NCI-H446 (cell line): ENCODE measurements at places on chromosomes 12 and 14.

GRCh38 chr12:5171701-5172100 is 128.0 kb downstream of the KCNA5 start:
- peak; percentile 67 for DNase-seq

DNA sequence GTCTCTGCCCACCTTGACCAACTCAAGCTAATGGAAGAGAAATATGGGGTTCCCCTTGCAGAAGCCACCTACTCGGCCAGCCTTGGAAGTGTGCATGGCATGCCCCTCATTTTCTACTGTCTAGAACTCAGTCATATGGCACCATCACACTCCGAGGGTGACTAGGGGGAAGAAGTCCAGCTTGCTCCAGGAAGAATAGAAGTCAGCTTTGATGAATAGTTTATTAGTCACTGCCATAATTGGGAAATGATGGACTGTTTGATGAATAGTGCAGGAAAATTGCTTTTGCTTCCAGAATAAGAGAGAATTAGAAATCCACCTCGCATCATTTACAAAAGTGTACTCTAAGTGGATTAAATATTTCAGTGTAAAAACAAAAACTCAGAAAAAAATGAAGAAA is 1030.6 kb downstream of the VRK1 start:
- DNase-seq = no peak

DNA sequence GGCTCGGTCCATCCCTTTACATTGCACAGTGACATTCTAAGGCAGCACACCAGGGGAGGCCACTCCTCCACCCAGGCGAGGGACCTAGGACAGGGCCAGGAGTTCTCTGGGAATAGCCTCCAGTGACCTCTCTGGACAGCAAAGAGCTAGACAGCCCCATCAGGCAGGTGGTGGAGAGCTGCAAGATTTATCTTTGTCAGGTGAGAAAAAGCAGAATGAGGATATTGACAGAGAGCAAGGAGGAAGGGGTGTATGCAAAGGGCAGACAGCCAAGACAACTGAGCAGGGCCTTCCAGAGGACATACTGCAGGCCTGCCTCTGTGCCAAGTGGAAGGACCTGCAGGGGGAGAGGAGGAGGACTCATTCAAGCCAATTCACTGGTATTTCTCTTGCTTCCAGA is 112.4 kb upstream of the MAX start:
- no peak for DNase-seq

DNA sequence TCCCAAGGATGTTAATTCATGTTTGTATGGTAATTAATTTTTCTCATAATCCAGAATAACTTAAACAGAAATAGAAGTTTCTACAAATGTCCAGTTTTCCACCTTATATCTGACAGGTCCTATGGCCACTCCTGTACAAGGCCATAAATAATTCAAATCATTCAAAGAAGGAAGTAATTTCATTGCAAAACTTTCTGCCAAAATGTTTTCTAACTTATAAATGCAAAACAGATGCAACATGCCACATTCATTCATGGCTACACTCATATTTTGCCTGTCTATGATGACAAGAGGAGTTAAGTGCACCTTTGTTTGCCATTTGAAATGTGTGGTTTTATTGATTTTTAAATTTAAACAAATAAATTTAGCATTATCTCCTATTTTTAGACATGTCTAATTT is 34.4 kb downstream of the ITPR2 start:
- DNase-seq = no peak

DNA sequence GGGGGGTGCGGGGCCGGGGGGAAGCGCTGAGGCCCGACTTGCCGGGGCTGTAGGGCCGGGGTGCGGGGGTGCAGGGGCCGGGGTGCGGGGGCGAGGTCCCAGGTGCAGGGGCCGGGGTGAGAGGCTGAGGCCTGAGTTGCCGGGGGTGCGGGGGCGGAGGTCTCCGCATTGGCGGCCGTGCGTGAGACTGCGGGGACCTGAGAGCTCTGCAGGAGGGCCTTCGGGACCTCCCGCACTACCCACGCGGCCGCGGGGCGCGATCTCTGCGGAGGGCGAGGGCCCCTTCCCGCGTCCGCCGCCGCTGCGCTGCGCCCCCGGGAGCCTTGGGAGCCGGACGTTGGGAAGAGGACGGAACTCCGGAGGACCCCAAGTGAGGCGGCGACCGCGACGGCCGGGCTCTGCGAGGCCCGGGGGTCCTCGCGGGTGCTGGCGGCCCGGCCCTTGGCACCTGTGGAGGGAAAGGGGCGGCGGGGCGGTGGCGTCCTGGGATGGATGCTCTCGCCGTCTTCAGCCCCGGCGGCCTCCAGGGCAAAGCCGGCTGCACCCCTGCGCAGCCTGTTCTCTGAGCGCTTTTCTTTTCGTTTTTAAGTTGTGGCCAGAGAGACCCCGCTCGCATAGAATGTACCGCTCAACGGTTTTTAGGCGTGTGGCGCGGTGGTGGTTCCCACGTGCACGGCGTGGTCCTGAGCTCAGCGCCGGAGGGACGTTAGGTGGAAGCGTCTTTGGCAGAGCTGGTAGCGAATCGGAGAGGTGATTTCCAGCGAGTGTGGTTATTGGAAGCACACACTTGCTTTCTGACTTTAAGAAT is 1.3 kb downstream of the PIWIL1 start:
- DNase-seq = no peak

GRCh38 chr12:29980304-29980703 is 196.6 kb upstream of the TMTC1 start:
- DNase-seq = no peak

DNA sequence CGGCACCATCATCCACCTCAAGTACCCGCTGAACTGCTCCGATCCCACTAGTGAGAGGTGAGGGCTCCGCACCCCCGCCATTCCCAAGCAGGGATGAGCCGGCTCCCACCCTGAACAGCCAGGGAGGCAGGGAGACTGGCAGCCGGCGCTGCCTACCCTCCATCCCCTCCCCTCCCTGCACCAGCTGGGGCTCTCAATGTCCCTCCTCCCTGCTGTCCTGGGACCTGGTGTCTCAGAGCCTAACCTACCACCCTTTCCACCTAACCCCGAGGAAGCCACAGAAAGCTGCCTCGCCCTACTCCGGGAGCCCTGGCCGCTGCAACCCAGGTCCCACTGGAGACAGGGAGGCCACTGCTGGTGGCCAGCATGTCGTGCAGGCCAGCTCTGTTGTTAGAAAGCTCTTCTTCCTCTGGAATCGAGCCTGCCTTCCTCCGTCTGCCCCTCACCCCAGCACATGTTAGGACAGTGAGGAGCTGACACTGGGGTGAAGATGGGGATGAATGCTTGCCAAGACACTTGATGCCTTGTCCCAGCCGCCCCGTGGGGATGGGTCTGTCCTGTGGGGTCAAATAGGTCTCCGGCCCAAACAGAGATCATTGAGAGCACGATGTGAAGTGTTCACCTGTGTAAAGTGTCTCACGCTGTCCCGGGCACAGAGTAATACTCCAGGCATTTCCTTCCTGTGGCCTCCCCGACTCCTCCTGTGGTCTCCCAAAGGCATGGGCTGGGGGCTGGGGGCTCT is 1.1 kb downstream of the PTPN6 start:
- DNase-seq = no peak

GRCh38 chr12:7130701-7131501 is 730 bp downstream of the CLSTN3 start:
- no peak for DNase-seq

- no peak for DNase-seq
Measured at GRCh38 chr12:115956659-115957058, 320.8 kb downstream of the MED13L start.
